Osteocyte (in vitro differentiated cells): ENCODE measurements at places on chromosomes 5 and 9.

- no peak for DNase-seq
These were observed 166.1 kb upstream of the ADRA1B start for GRCh38 chr5:159750226-159750625.

- no peak for DNase-seq
These were observed 25.8 kb downstream of the NADK2 start for GRCh38 chr5:36215910-36216309.

DNA sequence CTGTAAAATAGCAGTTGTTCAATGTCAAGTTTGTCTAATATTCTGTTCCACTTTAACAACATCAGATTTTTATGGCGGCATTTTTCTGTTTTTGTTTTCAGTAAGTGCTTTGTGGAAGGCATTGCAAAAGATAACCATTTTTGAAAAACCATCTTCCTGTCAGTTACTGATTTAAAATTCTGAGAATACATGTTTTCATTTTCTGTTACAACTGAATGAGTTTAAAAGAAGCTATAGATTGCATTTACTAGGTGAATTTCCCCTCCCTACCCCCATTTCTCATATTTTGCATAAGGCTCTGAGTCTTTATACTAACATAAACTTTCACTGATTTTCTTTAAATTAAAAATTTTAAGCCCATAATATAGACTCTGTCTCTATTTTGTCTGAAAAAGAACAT, 4.6 kb upstream of the ERAP2 start:
- no peak for DNase-seq

- DNase-seq, result no peak
These were observed 430.9 kb downstream of the IRX2 start for GRCh38 chr5:2320611-2321010.

GRCh38 chr9:89878687-89879086, 273.9 kb downstream of the GADD45G start:
- peak; percentile 76 for DNase-seq

DNA sequence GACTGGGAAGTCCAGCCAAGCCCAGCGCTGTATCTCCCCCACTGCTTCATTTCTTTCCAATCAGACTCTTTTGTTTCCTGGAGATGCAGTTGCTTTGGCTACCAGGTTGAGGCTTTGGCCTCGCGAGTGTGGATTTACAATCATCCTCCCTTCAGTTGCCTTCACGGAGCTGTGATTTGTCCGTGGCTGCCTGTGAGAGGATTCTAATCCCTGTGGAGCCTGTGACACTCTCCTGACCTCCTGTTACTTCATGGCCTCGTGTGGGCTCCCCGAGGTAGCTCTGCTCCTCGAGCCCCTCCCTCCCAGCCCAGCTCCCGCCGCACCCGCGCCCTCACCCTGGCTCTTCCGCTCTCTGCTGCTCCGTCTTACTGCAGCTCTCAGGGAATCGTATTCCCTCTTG, 107.2 kb upstream of the STC2 start:
- DNase-seq, result no peak
